ENCODE measurements at places on chromosomes 4 and X.

DNA sequence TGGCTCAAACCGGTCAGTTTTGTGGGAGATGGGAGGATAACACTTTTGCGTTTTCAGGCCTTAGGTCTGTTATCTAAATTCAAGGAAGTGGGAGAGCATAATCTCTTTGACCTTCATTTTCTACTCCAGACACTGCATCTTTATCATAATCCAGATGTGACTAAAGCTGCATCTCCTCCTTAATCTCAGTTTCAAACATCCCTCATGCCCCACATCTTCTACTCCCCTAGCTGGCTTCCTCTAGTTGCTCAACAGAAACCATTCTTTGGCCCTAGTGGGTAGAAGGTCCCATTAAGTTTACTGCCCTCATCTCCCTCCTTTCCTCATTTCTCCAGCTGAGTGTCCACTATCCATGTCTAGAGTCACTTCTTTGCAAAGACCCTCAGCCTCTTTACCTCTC, 18.8 kb upstream of the RASL11B start:
- DNase-seq, result no peak

DNA sequence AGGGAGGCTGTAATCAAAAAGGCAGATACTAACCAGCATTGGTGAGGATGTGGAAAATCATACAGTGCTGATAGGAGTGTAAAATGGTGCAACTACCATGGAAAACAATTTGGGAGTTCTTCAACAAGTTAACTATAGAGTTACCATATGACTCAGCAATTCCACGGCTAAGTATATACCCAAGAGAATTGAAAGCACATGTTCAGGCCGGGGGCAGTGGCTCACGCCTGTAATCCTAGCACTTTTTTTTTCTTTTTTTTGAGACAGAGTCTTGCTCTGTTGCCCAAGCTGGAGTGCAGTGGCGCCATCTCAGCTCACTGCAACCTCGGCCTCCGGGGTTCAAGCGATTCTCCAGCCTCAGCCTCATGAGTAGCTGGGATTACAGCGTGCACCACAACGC, 15.0 kb upstream of the CD99L2 start:
- no peak for DNase-seq

- no peak for DNase-seq
Observed at GRCh38 chr4:33160126-33160525, 2440.0 kb downstream of the PCDH7 start.

GRCh38 chrX:15672881-15673280, 8.3 kb upstream of the CLTRN start:
- no peak for DNase-seq

DNA sequence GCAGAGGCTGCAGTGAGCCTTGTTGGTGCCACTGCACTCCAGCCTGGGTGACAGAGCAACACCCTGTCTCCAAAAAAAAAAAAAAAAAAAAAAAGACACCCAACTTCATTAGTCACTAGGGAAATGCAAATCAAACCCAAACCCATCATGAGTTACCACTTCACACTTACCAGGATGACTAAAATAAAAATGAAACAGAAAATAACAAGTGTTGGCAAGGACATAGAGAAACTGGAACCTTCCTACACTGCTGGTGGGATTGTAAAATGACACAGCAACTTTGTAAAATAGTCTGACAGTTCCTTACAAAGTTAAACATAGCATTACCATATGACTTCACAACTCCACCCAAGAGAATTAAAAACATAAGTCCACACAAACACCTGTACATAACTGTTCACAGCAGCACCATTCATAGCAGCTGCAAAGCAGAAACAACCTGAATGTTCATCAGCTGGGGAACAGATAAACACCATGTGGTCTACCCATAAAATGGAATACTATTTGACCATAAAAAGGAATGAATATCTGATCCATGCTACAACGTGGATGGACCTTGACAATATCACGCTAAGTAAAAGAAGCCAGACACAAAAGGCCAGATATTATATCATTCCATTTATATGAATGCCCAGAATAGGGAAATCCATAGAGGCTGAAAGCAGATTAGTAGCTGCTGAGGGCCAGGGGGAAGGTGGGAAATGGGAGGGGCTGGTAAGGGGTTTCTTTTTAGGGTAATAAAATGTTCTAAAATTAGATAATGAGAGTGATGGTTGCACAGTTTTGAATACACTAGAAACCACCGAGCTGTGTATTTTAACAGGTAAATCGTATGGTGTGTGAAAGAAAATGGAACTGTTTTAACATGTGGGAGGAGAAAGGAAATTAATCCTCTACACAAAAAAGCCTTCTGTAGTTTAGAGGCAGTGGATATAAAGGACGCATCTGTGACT, 18.3 kb downstream of the CD99L2 start:
- no peak for DNase-seq

GRCh38 chr4:11039634-11040131, 355.1 kb upstream of the CLNK start:
- no peak for DNase-seq

DNA sequence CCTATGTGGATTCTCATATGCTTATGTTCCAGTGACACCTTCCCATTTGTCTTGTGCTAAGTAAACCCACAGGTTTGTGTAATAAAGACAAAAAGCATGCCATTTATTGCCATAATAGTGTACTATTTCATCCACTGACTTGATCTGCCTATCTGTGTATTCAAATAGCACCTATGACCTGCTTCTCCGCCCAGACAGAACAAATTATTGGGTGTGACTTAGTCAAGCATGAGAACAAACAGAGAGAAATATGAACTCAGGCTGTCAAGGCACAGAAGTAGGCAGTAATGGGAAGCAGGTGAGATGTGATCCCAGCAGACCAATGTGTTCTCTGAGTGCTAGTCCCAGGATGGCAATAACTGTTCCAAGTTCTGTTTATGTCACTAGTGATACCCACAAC, 25.4 kb downstream of the ELOVL6 start:
- no peak for DNase-seq

- DNase-seq, result no peak
Observed at GRCh38 chrX:153312041-153312440, 9.5 kb downstream of the PNMA6F start.

DNA sequence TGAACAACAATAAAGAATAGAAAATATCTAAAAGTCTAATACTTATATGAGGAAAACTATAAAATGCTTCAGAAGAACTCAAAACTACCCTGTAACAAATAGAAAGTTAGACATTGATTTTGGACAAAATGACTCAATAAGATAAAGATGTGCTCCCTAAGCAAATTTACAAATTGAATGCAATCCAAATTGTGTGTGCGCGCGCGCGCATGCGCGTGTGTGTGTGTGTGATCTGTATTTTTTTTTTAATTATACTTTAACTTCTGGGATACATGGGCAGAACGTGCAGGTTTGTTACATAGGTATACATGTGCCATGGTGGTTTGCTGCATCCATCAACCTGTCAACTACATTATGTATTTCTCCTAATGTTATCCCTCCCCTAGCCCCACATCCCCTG, 320.8 kb upstream of the INTU start:
- DNase-seq, result no peak

DNA sequence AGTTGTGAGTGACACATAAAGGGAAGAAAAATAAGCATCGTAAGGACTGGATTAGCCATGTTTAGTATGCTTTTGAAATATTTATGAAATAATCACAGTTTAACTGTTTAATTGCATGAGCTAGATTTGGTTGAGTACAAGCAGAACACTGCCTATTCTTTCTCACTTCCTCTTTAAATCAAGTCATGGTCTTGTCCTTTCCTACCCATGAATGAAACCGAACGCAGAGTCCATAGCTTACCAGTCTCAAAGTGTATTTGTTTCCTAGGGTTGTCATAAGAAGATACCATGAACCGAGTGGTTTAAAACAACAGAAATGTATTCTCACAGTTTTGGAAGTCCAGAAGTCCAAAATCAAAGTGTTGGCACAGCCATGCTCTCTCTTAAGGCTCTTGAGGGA, 684.0 kb upstream of the MAGEB2 start:
- DNase-seq, result no peak

DNA sequence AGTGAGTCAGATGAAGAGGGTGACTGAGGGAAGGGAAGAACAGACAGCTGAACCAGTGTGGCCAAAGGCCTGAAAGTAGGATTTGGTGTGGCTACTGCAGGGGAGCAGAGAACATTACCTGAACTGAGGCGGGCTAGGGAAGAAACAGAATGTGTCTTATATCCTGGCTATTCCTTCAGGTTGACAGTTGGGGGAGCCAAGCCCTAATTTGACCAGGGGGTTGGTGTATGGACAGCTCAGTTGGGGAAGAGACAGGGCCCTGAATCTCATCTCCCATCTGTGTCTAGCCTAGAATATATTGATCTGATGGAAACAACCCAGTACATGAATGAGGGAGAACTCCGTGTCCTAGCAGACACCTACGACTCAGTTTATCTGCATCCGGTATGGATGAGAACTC, 4.2 kb downstream of the HDAC6 start:
- no peak for DNase-seq

GRCh38 chr4:7472442-7473013, 37.8 kb upstream of the PSAPL1 start:
- no peak for DNase-seq

GRCh38 chr4:110480746-110481271, 4.9 kb downstream of the ENPEP start:
- DNase-seq, result no peak

DNA sequence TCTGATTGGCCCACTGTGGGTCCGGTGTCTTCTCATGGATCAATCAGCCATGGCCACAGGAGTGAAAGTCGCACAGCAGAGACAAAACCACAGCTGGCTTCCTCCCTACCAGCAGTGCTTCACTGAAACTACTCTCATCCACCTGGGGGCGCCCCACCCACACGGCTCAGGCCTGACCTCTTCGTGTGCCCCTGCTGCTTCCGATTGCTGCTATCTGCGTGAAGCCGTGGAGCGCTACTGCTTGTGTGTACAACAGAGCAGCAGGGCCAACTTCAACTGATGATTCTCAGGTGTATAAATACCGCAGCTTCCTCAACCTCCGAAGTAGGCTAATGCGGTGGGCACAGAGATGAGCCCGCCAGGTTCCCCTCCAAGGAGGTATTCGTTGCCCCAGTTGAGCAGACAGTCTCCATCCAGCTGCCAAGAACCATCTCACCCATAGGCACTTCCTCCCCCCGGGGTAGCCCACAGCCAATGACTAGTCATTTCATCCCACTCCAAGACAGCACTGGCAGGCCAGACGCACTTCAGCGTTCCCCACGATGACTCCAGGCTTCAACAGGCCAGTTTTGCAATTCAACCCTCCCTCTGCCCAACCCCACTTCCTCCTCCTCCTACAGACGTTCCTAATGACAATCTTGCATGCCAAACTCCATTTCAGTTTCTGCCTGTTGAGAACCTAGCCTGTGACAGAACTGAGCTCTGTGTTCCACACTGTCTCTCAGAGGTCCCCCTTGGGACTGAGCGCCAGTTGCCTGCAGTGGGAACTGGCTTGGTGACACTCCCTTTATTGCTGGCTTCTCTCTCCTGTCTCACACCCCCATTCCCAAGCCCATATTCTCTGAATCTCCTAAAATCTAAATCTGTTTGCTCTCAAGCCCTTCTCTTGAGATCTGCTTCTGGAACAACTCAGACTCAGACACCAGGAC, 41.3 kb upstream of the ATP6AP2 start:
- DNase-seq, result peak; percentile 53

DNA sequence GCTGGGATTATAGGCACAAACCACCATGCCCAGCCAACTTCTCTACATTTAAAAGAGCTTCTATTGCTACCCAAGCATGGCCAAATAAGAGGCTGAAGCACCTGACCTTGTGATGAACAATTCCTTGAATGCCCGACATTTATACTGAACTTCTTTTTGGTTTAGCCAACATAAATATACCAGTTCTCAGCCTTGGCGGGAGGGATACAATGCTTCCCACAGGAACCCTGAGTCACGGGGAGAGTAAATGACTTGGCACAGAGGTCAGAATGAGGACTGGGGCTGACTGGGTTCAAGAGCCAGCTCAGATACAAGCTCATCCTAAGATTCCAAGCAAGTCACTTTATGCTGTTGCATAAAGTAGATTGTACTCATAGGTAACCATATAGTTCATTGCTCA, 6.1 kb downstream of the HOPX start:
- no peak for DNase-seq

GRCh38 chr4:153618833-153619232, 65.2 kb upstream of the TLR2 start:
- no peak for DNase-seq

GRCh38 chr4:66972087-66972486, 573.2 kb downstream of the CENPC start:
- DNase-seq, result no peak

GRCh38 chrX:27660878-27661277, 70.7 kb downstream of the DCAF8L2 start:
- no peak for DNase-seq

DNA sequence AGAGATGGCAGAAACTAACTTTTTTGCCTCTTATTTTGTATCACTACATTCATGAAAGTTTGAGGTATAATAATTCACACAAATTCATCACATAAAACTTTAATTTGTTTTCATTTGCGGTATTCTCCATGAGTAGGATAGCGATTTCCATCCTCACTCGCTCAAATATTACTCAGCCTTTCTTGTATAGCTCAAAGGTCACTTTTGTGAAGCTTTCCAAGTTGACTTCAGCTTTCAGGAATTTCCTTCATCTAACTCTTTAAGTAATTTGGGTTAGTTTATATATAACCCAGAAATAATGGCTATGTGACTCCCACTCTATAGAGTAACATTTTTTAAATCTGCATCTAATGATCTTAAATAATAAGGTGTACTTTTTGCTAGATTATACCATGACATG, 314.4 kb downstream of the IL1RAPL1 start:
- DNase-seq, result no peak

GRCh38 chrX:108590496-108590895, 145.9 kb downstream of the IRS4 start:
- DNase-seq, result no peak

DNA sequence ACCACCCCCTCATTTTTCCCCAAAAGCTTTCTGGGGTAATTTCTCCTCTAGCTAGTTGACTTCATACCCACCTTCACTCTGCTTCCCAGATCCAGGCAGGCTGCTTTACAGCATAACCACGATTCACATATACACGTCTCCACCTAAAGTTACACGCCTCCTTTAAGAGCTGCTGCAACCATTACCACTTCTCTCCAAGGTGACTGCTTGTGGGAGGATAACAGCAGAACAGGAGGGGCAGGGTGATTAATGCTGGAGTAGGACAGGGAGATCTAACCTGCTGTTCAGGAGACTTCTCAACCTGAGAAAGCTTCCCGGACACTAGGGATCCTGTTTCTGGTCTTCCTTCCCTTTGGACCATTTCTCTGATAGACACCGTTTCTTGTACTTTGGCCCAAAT, 77.4 kb downstream of the MGST2 start:
- no peak for DNase-seq

GRCh38 chrX:10798041-10798440, 177.7 kb upstream of the MID1 start:
- DNase-seq, result no peak
